Cortex of kidney (tissue), 1 donor: ENCODE measurements at places on chromosomes 13 and 19.

GRCh38 chr19:51559240-51559639, 11.8 kb upstream of the ZNF175 start:
- DNase-seq, result no peak

GRCh38 chr19:3365836-3366752, at the start of gene NFIC:
Gene NFIC, plus strand, starts transcription at chr19:3366583. Its CDS starts 54 bp downstream, at chr19:3366637.
- DNase-seq, result no peak

DNA sequence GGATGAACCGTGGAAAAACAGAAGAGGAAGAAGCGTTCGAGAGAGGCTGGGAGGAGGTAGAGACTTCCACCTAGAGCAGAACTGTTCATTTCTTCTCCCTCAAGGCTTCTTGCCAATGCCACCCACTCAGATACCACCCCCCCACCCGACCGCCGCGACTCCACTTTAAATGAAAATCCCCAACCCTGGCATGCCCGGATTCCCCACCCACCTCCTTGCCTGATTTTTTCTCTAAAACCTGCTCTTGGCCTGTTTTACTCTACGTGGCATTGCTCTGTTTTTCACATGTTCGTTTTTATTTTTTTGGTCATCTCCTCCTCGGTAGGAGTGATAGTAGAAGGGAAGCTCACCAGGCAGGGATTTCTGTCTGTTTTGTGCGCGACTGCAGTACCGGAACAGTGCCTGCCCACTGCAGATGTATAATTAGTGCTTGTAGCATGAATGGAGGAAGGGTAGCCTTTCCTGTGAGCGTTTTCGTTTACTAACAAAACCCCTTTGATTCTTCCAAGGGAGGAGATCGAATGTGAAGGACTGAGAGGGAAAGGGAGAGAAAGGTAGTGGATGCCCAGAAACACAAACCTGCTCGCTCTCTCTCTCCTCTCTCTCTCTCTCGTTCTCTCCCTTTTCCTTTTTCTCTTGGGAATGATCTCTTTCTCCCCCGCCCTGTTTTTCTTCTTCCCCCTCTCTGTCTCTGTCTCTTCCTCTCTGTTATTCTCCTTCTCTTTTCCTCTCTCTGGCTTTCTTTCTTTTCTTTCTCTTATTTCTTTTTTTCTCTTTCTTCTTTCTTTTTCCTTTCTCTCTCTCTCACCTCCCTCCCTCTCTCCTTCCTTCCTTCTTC, 2.2 kb downstream of the CD70 start:
- no peak for DNase-seq

DNA sequence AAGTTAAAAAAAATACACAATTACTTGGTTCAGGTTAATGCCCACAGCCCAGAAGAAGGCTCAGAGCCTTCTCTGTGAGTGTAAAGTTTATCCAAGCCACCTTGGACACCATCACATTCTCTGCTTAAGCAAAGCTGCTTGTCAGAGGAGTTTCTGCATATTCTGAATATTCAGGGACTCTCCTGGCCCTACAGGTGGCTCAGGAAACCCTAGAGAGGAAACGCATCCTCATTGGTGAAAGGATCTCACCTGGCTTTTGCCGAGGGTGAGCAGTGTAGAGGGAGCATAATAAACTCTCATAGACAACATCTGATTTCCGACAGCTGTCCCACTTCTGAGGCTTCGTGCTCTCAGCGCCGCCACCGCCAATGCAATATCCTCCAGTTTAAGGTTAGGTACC, 239.9 kb upstream of the TSHZ3 start:
- no peak for DNase-seq

DNA sequence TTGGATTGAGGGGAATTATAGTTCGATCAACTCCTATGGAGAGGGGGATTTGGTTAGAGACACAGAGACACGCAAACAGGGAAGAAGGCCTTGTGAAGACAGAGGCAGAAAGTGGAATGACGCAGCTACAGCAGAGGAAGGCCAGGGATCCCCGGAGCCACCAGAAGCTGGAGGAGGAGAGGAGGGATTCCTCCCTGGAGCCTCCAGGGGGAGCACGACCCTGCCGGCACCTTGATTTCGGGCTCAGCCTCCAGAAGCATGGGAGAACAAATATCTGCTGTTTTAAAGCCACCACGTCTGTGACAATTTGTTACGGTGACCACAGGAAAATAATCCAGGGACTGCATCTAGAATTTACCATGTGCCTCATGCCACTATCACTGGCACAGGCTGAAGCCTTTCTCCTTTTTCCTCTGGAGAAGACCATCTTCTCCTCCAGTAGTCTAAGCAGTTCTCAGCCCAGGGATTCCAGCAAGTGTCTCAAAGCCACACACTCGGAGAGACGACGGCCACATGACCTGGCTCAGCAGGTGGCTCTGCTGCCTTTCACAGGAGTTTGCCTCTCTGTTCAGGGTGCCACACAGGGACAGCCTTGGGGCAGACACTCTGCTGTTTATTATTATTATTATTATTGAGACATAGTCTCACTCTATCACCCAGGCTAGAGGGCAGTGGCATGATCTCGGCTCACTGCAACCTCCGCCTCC, 39.9 kb upstream of the CCNE1 start:
- DNase-seq, result no peak

DNA sequence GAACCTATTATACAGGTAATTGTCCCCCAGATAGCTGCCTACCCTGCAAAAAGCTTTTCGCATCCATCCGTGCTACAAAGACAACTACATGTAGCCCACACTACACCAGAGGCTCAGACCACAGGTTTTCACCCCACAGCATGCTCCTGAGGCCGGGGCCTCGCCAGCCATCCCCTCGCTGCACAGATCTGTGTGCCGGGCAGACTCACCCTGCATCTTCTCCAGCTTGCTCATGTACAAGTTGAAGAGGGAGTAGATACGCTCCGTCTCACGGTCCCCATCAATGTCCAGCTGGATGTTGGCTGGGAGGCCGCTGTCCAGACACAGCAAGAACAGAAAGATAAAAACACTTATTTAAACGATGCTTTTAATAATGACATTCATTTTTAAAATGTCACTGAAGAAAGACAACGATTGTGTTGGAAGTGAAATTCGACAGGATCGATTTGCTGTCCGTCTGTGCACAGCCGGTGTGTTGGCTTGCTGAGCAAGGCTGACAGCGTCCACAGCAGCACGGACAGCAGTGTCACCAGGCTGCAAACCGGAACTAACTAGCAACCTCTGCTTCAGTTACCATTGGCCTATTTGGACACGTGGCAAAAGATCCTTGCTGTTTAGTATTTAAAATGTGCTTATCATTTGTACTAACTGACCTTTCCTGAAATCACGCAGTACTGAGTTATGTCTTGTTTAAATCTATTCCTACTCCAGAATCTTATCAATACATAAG, 18.6 kb upstream of the C13orf46 start:
- no peak for DNase-seq

GRCh38 chr19:28744014-28744413, 468.9 kb downstream of the UQCRFS1 start:
- no peak for DNase-seq

DNA sequence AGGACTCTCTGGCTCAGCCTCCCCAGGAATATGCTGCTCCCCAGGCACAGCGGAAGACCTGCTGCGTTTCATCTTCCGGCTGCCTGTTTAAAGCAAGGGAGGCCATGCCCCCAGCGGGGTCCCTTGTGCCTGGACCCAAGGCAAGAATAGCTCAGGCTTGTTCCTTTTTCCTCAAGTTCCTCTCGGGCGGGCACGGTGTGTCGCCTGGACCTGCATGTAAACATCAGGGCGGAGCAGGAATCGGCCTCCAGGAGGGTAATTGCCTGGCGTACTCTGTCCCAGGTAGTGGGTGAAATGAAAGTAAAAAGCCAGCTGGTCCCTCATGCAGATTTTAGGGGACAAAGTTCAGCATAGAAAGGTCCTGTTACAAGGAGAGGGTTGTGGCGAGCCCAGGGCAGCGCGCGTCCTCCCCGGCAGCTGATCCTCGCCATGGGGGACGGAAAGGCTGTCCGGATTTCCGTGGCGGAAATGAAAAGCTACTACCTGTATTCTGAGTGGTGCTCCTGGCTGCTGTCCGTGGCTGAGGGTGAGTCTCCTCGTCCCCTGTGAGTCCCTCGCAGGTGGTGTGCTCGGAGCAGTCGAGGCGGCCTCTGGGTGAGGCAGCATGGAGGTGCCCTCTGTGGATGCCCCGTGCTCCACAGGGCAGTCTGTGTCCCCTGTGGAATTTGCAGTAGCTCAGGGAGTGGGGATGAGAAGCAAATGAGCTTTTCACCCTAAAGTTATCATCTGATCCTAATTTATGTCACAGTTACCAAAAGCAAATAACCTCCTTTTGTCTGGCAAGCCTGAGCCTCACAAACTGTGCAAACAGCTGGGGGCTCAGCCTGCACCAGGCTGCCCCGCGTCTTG, 16.2 kb downstream of the MCF2L start:
- no peak for DNase-seq

- DNase-seq, result no peak
Measured at GRCh38 chr19:2569596-2570465, 93.9 kb downstream of the GADD45B start.

GRCh38 chr13:51822106-51822815, 18.3 kb upstream of the DHRS12 start:
- no peak for DNase-seq

- no peak for DNase-seq
Measured at GRCh38 chr13:49602005-49602404, 16.6 kb upstream of the RCBTB1 start.

GRCh38 chr13:40547591-40548315, 118.7 kb downstream of the FOXO1 start:
- DNase-seq, result no peak

- DNase-seq, result no peak
Measured at GRCh38 chr19:49856574-49857021, 5.6 kb downstream of the PTOV1 start.

- no peak for DNase-seq
Measured at GRCh38 chr13:74132152-74132775, 1.9 kb downstream of the KLF12 start.

- no peak for DNase-seq
Measured at GRCh38 chr13:67048084-67048820, 181.9 kb downstream of the PCDH9 start.

DNA sequence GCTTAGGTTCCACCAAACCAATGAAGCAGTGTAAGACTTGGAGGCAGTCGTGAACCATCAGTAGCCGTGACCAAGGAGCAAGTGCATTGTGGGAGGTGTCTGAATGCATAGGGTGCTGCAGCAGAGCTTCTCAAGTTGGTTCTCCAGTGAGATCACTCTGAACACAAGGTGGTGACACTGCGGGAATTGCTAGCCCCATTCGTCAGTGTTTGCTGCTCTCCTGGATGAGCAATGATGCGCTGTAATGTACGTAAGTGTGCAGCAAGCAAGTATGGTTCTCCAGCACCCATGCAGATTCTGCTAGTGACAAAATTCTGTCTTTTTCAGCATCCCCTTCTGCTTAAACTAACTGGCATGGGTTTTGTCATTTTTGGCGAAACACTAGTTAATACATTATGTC, 97.6 kb upstream of the HTR2A start:
- no peak for DNase-seq

- DNase-seq, result no peak
Measured at GRCh38 chr13:66693656-66694055, 536.5 kb downstream of the PCDH9 start.

DNA sequence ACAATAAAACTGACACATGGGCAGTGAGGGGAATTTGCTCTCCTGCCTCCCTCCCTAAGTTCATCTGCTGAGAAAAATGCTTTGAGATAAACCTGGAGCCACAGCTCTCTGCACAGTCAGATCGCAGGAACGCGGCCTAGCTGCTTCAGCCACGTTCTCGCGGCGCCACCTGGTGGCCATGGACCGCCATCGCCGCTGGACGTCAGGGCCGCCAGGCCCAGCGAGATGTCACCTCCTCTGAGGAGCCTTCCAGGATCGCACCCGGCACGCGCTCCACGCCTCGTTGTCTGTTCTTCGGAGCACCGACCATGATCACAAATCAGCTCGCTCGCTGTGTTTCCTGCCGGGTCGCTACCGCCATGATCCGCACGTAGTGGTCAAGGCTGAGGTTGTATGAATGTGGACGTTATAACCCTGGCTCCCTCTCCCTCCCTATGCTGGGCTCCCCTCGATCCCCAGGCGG, 20.6 kb upstream of the USP29 start:
- no peak for DNase-seq

DNA sequence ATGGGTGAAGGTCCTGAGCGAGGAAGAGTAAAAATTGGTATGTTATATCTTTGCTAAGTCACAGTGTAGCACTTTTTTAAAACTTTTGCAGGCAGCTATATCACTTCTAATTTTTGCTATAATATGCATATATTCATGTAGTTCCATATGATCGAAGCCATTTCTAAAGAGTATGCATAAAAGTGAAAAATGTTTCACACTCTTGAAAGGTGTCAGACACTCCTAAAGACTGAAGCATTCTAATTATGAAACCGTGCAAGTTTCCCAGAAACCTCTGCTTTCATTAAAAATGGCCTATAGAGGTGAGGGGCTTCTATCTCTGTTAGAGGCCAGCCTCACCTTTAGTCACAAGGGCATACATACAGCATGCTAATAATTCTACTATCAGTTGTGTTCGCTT, 128.9 kb downstream of the CDK8 start:
- DNase-seq, result no peak

DNA sequence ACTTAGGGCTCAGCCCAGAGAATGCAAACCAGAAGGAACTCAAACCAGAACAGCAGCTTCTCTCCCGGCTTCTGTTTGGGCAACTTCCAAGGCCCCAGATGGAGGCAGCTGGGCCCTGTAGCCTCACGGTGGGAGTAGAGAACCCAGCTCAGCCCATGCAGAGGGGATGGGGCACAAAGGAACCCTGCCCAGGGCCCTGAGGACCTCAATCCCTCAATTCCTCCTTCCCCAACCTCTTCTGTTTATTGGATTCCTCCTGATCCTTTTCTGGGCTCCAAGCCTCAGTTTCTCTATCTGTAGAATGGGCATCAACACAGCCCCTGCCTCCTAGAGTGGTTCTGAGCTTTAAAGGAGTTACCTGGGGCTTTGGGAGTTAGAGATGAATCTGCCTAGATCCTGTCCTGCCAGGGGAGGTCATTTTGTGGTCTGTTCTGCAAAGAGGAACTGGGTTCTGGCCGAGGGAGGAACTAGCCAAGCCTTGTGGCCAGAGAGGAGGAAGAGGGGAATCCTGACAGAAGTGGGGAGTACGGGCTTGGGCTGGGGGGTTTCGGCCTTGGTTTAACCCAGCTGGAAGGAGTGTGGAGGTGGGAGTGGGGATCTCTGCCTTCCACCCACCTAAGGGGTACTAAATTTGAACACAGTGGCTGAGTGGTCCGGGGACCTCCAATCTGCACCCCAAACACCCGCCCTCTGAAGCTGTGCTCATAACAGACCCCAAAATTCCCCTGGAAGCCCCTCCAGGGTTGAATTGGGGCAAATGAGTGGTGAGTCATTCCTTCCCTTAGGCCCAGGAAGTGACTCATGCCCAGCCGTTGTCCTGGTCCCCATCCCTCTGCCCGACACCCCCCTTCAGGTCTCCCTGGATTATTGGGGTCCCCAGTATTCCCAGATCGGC, 2.7 kb downstream of the ADGRE5 start:
- DNase-seq, result no peak
